ENCODE measurements at places on chromosomes 6 and 20.

- no peak for DNase-seq
Observed at GRCh38 chr6:43435682-43436437, 8.5 kb downstream of the ABCC10 start.

- no peak for DNase-seq
Observed at GRCh38 chr6:135686784-135687301, 164.7 kb upstream of the PDE7B start.

GRCh38 chr6:75673884-75674283 is 72.2 kb downstream of the SENP6 start:
- no peak for DNase-seq

- DNase-seq = no peak
Observed at GRCh38 chr6:35140639-35141006, 516 bp downstream of the TCP11 start.

DNA sequence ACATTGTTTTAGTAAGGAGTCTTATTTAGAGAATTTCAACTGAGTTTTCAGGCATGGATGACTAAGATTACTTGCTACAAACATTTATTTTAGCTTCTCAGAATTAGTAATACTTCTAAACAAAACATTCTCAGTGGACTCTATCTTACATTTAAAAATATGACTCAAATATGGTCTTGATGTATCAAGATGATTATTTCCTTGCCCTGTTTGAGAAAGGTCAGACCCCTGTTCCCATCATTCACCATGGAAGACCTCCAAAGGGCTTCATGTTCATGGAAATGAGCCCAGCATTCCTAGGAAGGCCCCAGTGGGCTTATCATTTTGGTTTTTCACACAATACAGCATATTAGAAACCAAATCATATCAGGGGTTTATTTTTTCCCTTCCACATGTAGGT is 24.6 kb upstream of the TRPC4AP start:
- DNase-seq = no peak

DNA sequence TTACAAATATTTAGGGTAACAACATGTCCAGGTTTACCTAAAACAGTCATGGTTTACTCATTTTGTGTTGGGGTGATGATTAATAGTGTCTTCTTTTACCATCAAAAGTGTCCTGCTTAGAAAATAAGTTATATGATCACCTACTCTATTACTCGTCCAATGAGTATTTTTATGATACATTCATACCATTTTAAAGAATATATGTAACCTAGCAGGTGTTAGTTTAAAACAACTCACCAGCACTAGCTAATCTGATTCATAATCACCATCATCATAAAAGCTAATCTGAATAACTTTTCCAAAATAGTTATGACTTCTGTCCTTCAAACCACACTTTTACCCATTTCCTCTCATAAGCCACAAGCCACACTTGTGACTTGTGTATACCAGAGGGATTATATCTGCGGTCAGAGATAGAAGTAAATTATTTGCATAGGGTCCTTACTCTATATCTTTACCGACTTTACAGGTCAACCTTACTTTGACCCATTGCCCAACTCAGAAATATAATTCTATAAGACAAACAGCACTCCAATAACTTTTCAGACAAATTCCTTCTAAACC is 33.3 kb upstream of the NRN1 start:
- DNase-seq = no peak

DNA sequence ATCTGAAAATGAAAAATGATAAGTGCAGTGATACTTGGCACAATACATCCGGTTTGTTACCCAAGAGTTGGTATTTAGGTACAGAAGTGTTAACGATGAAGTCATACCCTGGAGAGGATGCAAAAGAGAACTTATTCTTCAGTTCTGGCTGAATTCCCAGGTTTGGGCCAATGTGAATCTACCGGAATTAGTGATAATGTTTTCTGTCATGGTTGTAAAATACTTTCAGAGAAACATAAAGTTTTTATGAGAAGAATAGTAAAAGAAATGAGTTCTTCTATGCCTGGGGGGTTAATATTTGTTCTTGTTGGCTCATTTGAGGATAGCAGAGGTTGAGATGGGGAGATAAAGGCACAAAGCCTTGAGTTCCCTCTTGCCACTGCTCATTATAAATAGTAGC is 509.9 kb upstream of the POU3F2 start:
- DNase-seq = no peak

GRCh38 chr6:106181664-106182418 is 95.7 kb downstream of the PRDM1 start:
- no peak for DNase-seq

DNA sequence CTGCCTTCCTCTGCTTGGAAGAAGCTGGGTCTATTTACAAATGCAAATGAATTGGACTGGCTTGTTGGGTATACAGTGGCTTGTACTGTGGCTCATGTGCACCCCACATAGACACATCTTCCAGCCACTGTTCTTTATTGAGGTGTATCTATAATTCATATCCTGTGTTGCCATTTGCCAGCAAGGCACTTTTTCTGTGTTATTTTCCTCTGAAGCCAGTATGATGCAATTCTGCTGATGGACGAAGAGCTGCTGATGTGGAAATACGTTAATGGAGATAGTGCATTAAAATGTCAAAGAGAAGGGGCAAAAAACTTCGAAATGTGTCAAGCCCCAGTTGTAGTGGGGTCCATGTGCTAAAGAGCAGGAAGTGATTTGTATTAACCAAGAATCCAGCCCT is 167.5 kb downstream of the TMEM242 start:
- no peak for DNase-seq

- no peak for DNase-seq
Observed at GRCh38 chr6:109002882-109003281, 91.8 kb downstream of the SESN1 start.

GRCh38 chr6:153328194-153328593 is 197.1 kb upstream of the RGS17 start:
- DNase-seq = no peak

GRCh38 chr6:84657486-84657885 is 106.9 kb downstream of the TBX18 start:
- no peak for DNase-seq

DNA sequence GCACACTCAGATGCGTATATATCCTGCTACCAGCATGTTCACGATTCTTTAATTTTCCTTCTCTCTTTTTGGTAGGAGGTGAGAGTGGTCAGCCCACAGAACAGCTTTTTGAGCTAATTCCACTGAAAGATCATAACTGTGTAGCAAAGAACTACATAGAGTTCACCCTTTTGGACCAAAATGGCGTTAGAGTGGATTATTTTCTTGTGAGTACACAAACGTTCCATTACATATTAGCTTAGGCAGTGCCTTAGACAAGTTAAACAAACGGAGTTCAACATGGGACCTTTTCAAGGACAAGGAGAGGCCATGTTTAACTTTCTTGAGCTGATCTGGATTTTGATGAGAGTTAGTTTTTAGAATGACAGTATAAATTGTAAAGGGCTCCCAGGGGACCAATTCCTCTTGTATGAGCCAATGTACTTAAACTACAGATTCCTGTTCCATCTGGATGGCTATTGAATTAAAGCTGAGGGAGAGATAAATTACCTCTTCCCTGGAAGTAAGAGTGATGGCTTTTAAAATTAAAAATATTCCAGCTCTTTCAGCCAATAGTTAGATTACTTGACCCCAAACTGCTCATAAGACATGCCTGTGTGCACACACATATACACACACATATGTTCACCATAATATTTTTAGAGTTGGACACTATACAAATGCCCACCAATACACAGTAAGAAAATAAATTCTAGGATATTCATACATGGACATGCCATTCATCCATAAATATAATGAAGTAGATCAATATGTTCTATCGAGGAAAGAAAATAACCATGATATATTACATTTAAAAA is 25.6 kb upstream of the ARMH2 start:
- peak; percentile 78 for DNase-seq

- peak; percentile 26 for DNase-seq
Observed at GRCh38 chr20:36574366-36575135, 1.2 kb downstream of the TGIF2 start.

- no peak for DNase-seq
Observed at GRCh38 chr6:123062670-123063069, 66.6 kb downstream of the CLVS2 start.

DNA sequence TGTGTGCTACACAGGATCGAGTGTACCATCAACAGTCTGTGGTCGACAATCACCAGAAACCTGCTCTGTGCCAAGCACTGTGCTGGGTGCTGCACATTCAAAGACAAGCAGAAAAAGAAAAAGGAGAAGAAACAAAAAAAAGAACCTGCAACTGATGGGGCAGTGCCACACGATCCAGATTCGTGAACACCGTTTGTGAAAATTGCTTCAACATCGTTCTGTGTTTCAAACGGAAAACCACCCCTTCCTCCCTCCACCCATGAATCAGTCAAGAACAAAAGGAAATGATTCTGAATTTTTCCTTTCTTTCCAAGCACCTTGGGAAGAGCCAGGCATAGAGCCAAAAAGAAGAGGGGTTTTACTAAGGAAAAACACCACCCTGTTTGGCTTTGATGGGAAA is 129.2 kb upstream of the ARID1B start:
- no peak for DNase-seq
